ENCODE measurements at places on chromosomes 11 and 22.

DNA sequence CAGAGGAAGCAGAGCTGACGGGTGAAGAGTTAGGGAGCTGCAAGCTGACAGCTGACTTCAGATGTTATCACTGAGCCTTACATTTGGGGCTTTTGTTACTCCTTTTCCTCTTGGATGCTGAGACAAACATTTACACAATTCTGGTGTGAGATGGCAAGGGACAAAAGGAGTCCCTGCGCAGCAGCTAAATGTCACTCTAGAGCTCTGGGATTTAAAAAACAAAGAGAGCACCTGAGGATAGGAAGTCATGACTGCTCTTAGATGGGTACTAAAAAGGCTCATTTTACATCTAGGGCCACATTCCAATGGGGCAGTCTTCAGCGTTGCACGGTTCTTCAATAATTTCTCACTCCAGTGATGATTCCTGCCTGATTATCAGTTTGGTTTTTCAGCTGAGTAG lies 204.5 kb downstream of the RAB38 start:
- DNase-seq, result no peak

GRCh38 chr11:110522471-110522870 lies 92.7 kb downstream of the FDX1 start:
- DNase-seq, result no peak

DNA sequence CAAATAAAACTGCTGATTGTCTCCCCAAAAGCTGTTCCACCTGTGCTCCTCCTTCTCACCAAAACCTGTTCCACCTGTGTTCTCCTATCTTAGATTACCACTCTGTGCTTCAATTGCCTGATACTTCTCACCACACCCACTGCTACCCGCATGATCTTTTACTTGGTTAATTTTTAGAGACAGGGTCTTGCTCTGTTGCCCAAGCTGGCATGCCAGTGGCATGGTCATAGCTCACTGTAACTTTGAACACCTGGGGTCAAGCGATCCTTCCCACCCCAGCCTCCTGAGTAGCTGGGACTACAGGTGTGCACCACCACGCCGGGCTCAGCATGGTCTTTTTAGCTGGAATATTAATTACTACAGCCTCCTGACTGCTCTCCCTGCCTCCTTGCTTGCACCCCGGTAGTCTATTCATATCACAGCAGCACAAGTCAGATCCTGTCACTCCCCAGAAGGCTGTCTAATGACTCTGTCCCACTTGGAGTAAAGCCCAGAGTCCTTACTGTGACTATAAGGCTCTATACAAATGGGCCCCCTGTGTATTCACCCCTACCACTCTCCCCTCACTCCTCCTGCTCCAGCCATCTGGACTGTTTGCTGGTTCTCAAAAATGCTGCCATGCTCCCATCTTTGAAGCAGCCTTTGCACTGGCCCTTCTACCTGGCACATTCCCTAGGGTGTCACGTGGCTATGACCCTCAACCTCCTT lies 3.5 kb downstream of the C11orf91 start:
- DNase-seq, result no peak

DNA sequence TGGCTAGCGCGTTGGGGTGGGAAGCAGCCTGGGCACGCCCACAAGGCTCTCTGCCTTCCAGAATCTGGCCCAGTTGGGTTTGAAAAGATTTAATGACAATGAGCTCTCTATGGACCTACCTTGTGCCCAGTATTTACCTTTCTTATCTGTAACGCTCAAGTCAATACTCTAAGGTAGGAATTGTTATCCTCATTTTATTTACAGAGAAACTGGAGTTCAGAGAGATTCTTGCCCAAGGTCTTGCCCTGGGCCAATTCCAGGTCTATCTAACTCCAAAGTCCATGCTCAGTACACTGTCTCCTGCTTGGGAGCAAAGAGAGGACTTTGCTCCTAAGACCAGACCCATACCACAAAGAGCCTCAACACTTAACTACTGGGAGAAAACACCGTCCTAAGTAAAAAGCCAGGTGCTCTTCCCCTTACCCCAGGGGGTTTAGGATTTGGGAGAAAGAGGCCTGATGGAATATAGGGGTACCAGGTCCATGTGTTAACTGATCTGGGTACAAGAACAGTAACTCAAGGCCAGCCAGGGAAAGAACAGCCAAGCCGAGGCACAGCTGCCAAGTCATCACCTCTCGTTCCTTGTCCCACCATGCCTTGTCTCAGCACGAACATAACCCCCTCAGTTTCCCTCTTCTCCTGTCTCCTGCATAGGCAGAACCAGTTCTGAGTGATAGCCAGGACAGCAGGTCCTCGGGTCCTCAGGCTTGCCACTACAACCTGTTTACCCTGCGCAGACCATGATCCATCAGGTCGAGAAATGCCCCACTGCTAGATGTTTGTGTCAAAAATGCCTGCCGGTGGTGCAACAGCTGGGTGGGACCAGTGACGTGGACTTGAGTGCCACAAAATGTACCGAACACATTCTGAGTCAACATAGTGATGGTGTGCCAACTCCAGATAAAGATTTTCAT lies 14.6 kb downstream of the APOA4 start:
- DNase-seq, result no peak

DNA sequence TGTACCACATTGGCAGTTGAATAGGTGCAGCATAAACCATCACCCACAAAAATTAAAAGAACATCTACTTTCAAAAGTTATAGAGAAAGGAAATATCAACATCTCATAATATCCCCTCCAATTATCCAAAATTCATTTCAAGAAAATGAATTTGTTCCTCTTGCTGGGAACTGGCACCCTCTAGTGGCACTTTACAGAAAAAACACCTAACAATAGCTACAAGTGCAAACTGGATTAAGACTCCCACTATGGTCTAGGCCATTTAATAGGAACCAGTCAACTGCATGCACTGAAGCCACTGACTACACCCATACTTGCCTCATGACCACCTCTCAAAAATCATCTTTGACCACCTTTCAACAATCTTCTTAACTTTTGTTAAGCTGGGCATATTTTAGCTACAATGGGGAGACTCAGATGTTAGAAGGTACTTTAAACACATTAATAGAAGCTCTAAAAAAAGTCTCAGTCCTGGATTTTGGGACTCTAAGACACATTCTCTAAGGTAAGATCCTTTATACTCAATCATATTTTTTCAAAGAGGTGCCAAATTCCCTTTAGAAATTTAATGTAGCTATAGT lies 17.3 kb downstream of the TRAF6 start:
- DNase-seq, result no peak

DNA sequence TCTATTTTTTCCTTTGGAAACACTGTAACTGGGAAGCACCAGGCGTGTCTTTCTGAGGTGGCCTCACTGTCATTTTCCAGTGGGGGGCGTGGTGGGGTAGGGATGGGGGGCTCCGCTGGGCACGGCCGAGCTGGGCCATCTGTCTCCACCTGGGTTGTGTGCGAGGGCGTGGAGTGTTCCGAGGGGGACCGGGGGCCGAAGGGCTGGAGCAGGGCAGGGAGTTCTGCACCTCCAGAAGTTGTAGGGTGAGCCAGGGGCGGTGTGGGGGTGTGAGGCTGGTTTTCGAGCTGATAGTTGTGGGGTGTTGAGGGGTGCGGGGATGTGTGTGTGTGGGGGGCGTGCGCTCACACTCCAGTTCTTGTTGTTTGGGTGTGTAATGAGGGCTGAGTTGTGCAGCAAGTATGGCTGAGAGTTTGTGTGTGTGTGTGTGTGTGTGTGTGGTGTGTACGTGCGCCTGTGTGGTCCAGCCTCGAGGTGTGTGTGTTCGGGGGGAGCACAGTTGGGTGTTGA lies 10.8 kb downstream of the YPEL4 start:
- no peak for DNase-seq

GRCh38 chr11:50088231-50088630 lies 55.6 kb downstream of the OR4C45 start:
- no peak for DNase-seq

GRCh38 chr11:20854215-20854955 lies 185.0 kb downstream of the NELL1 start:
- no peak for DNase-seq

DNA sequence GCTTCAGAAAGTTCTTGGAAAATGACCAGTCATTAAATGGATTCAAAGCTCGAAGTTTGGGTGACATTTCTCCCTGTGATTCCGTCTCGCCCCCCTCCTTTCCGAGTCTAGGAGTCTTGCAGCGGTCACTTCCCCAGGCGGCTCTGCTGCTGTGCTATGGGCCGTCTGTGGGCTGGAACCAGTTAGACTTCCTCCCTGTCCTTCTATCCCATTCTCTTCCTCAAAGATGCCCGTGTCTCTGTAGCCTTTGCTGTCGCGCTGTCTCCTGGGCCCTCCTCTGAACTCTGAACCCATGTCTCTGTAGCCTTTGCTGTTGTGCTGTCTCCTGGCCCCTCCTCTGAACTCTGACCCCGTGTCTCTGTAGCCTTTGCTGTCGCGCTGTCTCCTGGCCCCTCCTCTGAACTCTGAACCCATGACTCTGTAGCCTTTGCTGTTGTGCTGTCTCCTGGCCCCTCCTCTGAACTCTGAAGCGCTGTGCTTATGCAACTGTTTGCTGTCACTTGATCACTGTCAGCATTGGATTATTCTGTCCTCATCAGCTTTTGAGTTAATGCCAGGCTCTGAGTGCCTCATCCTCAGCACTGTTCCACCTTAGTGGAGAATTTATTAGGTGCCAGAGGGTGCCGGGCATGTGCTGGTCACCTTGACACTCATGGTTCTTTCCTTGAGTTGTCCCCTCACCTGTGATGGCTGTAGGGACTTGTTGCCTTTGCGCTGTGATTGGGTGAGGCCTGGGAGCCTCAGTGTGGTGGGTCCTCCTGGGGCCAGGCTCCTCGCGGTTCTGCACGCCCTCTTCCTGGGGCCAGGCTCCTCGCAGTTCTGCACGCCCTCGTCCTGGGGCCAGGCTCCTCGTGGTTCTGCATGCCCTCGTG lies 173.3 kb downstream of the TBC1D22A start:
- DNase-seq, result no peak

- DNase-seq, result no peak
Measured at GRCh38 chr22:24117942-24118341, 63.3 kb upstream of the SUSD2 start.

DNA sequence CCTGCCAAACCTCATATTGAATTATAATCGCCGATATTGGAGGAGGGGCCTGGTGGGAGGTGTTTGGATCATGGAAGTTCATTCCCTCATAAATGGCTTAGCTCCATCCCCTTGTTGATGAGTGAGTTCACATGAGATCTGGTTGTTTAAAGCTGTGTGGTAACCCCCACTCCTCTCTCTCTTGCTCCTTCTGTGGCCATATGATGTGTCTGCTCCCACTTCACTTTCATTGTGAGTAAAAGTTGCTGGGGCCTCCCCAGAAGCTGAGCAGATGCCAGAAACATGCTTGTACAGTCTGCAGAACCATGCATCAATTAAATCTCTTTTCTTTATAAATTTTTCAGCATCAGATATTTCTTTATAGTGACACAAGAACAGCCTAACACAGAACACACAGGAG lies 929.0 kb upstream of the FAT3 start:
- no peak for DNase-seq

GRCh38 chr22:19619144-19620009 lies 94.9 kb upstream of the SEPTIN5 start:
- no peak for DNase-seq

DNA sequence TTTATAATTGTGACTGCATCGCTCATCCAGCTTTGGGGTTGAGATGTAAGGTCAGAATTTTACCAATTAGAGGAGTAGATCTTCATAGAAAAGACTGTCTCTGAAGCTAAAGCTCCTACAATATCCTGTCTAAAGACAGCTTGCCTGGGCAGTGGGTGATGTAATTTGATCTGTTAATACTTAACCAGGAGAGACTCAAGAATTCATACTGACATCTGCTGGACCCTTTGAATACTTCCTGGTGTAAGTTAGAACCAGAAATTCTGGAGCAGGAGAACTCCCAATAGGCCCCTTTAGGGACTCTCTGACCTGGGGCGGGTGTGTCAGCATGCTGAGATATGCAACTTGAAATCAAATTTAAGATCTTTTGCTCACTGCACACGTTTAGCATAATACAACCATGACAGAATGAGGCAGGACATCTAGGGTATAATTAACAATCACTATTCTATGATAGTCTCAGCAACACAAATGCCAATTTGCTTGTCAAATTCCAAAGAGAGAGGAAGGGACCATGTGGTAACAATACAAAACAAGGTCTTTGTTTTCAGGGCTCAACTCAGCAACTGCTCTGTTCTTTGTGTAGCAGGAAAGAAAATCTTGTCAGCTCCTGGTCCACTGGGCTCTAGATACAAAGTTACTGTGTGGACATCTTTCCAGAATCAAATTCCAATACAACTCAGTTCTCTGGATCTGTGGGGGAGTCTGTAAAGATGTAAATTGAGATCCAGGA lies 143.9 kb downstream of the INSC start:
- DNase-seq, result no peak

- DNase-seq, result no peak
Measured at GRCh38 chr11:108606070-108606469, 12.5 kb upstream of the EXPH5 start.

- DNase-seq, result no peak
Measured at GRCh38 chr11:78542007-78542406, 32.7 kb downstream of the NARS2 start.

DNA sequence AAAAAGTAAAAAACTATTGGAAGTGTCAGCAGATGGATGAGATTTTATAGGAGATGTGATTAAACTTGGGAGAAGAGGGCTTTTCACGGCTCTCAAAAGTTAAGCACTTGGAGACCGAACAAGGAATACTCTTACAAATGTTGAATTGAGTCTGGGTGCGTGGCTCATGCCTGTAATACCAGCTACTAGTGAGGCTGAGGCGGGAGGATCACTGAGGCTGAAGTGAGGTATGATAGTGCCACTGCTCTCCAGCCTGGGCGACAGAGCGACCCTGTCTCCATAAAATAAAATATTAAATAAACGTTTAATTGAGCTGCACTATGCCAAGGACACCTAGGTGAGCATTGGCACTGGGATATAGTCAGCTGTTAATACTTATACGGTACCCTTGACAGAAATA lies 1.9 kb downstream of the CEP57 start:
- DNase-seq, result no peak

GRCh38 chr11:71173709-71174108 lies 78.7 kb downstream of the SHANK2 start:
- no peak for DNase-seq

- DNase-seq, result no peak
Measured at GRCh38 chr11:34575671-34576070, 45.2 kb upstream of the EHF start.

DNA sequence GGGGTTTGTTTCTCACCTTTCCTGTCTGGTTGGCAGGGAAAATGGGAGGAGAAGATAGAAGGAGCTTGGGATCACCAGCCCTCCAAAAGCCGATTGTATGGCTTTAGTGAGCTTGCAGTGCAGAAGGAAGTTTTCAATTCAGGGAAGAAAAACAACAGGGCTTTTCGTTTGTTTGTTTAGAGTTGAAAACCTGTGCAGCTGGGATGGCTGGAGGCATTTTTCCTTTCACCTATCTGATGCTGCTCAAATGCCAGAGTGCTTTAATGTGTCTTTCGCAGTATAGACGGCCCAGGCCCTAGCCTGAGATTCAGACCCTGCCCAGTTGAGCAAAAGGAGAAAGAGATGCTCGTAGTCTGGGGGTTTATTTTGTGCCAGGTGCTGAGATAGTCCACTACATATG lies 87.9 kb downstream of the INSC start:
- DNase-seq, result no peak

Measured in stimulated activated CD8-positive, alpha-beta memory T cell treated with anti-CD3 and anti-CD28 coated beads, Interleukin-7, amount 100 ng/mL, for 24 hours (primary cell).